A549 (cell line): ENCODE measurements at places on chromosomes 7 and 10.
A peak's percentile ranks its signal among the peaks of the same experiment; 100 is the strongest.

GRCh38 chr10:112792487-112793201, 157.4 kb upstream of the TCF7L2 start:
- DNase-seq: no peak

DNA sequence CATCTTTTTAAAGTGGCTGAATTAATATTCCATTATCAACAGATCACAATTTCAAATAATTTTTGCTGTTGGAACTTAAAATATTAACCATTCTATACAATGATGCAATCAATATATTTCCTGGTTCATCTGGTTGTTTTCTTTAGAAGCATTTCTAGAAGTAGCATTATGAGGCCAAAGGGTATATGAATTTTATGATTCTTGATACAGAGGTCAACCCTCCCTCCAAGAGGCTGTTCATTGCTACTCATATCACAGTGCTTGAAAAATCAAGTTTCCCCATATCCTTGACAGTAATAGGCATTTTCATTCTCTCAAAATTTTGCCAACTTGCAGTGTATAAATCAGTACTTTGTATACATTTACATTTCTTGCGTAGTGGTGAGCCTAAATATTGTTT, 312.6 kb downstream of the BMPER start:
- no peak for DNase-seq

- DNase-seq: no peak
Observed at GRCh38 chr10:110275128-110275729, 29.5 kb downstream of the SMNDC1 start.

GRCh38 chr10:25017154-25017590, 760 bp downstream of the THNSL1 start:
- DNase-seq: no peak

- DNase-seq: no peak
Observed at GRCh38 chr10:69972981-69973397, 79.7 kb upstream of the MACROH2A2 start.

- DNase-seq: peak; percentile 13
Observed at GRCh38 chr7:17560516-17560915, 262.1 kb downstream of the AHR start.

GRCh38 chr7:84394219-84394618, 199.6 kb upstream of the SEMA3A start:
- DNase-seq: no peak

DNA sequence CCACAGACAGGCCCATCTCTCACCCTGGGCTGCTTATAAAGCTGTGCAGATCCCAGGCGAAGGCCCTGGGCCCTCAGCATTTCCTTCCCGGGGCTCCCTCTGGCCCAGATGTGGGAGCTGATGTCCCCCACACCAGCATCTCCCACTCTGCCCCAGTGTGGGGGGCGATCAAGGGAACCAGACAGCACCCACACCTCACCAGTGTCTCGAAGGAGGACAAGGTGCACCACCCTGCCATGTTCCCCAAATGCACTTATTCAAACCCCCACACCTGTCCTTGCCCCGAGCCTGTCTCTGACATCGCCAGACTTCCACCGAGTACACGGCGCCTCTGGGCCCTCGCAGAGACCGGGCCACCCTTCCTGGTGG, 19.6 kb downstream of the DPYSL4 start:
- no peak for DNase-seq

GRCh38 chr10:86630079-86630478, 24.3 kb upstream of the OPN4 start:
- DNase-seq: no peak

DNA sequence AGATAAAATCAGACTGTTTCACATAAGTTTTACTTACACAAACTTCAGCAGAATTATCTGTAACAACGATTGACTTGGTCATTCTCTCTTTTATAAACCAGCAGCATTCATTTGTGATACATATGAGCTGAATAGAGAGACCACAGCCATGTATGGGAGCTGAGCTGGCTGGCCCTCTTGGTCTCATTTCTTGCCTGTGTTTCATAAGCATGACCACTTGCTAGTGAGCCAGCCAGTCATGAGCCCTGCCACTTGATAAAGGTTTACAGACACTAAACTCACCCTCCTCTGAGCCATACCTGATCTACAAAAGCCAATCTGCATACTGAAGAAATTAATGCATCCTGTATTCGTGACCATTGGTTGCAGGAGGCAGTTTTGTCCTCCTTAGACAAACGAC, 82.1 kb downstream of the PKD1L1 start:
- no peak for DNase-seq

GRCh38 chr10:113347508-113347907, 205.3 kb upstream of the HABP2 start:
- DNase-seq: no peak

DNA sequence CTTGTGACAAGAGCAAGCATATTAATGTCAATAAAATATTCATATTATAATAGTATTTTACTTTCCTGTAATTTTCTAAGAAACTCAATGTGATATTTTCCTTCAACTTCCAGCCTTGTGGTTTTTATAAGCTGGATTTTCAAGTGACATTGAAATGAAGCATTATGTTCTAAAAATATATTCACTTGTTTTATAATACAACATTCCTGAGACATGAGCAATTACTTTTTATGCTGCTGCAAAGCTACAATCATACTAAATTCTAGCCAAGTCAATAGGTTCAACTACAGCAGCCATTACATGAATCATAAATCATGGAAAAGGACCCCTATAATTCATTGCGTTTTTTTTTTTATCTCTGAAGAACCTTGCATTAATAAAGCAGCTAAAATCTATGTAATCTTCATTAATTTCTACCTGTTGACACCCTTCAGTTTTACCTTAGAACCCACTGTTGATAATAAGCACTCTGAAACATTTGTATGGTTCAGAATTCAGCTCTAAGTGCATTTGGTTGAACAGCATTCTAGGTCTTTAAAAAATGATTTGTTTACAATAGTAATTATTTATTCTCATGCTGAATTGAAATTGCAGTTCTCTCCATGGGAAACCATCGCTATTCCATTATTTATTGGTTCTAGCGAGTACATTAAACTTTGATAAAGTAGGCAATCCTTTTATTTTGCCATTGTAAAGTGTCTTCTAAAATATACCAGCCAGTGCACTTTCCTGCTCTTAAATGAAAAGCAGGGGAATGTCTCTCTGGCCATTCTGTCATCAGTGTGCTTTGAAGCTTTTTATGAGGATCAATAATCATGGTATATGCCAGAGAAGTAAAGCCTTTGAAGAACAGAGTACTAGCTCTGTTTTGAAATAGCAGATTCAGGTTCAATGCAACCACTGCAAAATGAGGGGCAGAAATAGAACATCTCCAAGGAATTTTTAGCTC, 132.6 kb downstream of the GNAT3 start:
- no peak for DNase-seq

- no peak for DNase-seq
Observed at GRCh38 chr7:82428186-82428961, 15.2 kb downstream of the CACNA2D1 start.

DNA sequence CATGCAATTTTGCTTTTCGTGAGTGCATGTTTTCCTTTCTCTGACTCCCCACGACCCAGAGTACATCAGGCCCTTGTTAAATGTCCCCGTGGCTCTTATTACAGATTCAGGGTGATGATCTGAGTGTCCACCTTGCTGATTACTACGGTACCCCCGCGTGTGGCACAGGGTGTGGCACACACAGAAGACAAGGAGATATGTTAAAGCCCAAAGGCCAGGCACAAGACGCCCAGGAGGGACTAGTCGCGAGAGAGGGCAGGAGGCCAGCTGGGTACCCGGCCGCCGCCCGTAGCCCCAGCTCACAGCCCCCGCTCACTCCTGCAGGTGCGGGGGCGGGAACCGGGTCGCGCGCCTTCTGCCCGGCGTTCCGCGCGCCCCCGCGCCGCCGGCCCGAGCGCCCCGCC, 281 bp upstream of the EXOC6 start:
- DNase-seq: peak; percentile 62

DNA sequence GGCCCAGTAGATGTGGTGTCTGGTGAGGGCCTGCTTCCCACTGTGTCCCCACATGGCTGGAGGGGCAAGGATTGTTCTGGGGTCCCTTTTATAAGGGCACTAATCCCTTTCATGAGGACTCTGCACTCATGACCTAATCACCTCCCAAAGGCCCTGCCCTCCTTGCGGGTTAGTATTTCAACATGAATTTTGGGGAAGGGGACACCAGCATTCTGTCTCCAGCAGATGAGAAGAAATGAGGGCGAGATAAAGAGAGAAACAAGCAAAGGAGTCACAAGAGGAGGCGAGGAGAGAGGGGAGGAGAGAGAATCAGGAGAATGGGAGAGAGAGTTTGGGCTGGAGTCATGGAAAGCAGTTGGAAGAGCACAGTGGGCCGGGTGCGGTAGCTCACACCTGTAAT, 83.7 kb downstream of the C10orf105 start:
- DNase-seq: no peak

DNA sequence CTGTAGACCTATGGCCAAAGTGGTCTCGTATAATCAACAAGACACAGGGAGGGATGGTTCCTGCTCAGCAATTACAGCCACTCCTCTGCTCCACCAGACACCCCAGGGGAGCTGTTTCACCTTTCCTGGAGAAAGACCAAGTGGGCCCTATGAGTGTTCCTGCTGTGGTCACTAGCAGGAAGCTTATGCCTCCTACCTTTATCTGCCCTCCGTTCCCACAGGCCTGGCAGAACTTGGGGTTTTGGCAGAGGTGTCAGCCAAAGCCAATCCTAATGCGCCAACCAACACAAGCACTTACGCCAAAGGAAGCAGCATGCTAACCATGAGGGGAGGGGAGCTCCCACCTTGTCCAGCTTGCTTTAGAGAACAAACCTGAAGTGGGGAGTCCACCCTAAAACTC, 31.2 kb downstream of the XPNPEP1 start:
- DNase-seq: no peak

- DNase-seq: no peak
Observed at GRCh38 chr7:123709525-123709924, 39.3 kb downstream of the WASL start.
